ENCODE measurements at places on chromosomes 1 and 21.

GRCh38 chr21:22421416-22422180, 1423.4 kb downstream of the NCAM2 start:
- DNase-seq = no peak

DNA sequence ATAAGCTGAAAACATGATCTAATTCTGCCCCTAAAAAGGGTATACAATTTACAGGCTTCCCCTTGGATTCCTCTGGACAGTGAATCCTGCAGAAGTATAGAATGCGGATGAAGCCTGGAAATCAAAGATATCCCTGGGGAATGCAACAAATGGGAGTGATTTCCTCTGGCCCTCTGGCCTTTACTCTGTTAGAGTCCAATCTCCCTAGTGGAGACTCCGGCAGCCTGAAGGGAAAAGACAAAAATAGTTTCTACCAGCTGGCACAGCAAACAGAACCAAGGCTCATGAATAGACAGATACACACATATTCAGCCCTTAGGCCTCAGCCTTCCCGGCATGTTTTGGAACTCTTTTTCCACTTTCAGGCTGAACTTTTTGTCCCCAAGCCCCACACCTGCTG, 3.9 kb upstream of the LRRC52 start:
- DNase-seq = no peak

DNA sequence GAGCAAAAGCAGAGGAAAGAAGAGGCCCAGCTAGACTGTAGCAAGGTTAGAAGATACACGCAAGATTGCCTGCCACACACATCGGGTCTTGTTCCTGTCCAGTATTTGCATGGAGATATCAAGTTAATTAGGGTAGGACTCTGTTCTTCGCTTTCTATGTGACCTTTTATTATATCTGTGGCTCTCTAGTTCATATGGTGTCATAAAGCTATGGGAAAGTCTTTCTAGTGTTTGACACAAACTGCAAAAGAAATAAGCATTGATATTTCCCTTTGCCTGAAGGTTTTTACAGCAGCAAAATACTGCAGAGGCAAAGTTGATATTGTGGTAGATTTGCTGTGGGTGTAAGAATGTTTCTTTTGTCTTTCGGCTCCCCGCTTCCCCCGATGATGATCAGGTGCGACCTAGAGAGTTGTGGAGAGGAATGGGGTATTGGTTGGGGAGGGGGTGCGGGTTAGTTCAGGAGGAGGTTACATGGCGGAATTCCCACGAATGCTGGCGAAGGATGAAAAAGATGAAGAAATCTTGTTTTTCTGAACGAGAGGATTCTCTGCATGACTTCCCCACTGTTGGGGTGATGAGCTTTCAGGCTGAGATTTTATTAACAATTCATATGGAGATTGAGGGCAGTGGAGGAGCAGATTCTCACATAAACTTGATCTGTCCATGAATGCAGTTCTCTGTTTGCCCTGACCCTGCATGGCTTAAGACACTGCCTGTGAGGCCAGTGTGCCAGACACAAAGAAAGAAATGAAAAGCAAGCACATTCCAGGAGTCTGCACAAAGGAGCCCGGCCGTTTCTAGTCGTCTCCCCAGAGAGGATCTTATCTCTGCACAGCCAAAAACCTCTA, 550.2 kb downstream of the USP25 start:
- DNase-seq = no peak

- DNase-seq = no peak
Measured at GRCh38 chr21:25461725-25462124, 145.6 kb downstream of the MRPL39 start.

DNA sequence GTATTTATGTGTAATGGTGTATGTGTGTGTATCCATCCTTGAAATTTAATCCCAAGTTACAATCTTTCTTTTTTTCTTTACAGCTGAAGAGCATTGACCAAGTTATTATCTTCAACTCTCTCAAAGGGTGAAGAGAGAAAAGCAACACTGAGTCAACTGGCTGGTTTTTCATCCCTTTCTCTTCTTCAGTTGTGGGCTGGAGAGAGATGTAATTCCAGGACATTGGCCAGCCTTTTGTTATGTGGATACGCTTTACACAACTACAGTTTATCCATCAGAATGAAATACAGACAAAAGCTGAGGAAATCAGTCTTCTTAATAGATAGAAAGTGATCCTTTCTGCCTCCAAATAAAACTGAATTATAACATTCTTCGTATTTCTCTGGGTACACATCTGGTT, 357.0 kb upstream of the NCAM2 start:
- no peak for DNase-seq

GRCh38 chr1:32082022-32082421, 9.3 kb downstream of the TMEM39B start:
- no peak for DNase-seq

GRCh38 chr1:162323023-162323422, 53.6 kb downstream of the SPATA46 start:
- no peak for DNase-seq

DNA sequence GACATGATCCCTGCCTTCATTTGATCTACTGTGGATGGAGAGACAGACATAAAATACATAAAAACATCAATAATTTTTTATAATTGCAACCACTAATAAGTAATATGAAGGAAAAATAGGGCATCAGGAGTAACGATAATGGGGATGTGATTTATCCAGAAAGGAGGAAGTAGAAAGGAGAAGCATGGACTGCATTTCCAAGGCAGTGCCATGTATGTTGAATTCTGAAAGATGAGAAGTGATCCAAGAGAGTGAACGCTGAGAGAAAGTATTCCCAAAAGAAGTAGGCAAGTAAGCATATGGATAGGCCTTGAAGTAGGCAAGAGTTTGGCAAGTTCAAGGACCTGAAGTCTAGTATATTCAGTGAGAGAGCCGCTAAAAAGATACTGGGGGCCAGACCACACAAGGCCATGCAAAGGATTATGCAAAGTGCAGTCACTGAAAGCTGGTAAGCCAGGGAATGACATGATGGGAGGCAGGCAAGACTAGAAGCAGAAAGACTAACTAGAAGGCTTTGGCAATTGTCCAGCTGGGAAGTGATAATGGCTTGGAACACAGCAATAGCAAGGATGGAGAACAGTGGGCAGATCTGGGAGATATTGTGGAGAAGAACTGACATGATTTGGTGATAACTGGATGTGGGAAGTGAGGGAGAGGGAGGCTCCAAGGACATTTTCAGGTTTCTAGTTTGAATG, 85.9 kb downstream of the TM2D1 start:
- DNase-seq = no peak

GRCh38 chr1:240517891-240518290, 94.1 kb downstream of the GREM2 start:
- no peak for DNase-seq

- DNase-seq = no peak
Measured at GRCh38 chr21:34800797-34801518, 132.2 kb downstream of the CLIC6 start.

Data from NCI-H187 treated with DMSO at 0.1 percent for 48 hours (cell line).